ENCODE measurements at places on chromosomes 3 and 15.

GRCh38 chr15:40929660-40930429 lies 705 bp downstream of the DLL4 start:
- DNase-seq: no peak

DNA sequence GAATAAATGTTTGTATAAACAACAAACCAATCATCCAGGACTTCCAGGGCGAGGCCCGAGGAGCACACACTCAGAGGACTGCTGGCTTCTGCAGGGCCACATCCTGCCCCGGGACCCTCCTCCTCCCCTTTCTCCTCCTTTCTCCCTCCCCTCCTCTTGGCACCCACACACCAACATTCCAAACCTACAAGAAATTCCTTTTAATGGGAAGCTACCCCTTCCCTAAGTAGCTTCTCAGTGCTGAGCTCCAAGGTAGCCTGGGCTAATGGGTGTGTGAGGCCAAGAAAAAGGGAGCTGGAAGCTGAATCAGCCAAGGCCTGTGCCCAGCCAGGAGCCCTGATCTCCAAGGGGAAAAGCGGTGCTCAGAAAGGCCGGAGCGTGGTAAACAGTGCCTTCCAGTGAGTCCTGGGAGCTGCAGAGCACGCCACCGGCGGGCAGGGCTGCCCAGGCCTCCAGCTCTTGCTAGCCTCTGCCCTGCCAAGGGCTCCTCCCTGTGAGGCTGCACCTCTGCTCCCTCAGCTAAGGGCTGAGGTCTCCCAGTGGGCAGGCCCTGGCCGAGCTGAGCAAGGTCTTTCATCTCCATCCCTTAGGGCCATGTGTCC lies 3.9 kb downstream of the ITIH3 start:
- DNase-seq: no peak

GRCh38 chr3:102449341-102449740 lies 14.5 kb downstream of the ZPLD1 start:
- DNase-seq: no peak

DNA sequence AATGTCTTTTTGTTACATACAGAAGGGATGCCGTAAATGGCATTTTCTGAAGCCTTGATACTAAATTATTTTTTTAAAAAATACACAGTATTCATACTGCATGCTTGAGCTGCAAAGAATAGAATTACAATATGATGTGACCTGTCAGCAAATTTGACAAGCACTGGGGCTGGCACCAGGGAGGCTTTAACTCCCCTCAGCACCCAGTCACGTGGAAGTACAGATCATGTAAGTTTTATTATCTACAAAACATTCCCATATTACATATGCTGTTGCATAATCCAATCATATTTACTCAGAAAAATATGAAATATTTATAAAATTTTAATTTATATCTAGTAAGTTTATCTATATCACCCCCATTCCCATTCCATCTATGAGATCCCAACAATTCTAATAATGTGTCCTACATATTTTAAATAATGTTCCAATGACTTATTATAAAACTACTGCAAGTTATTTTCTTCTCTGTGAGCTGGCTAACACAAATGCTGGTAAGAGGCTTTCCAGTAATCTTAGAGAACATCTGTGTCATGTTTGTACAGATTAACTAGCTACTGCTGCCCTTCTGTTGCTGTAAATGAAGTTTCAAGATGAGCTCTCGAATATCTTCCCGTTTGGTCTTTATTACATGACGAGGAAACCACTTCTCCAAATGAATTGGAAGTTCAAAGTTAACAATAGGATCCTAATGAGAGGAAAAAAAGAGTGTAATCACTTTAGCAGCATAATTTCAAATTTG lies 5.2 kb upstream of the IMPG2 start:
- no peak for DNase-seq

- no peak for DNase-seq
These were observed 55.1 kb upstream of the ATOSA start for GRCh38 chr15:52734329-52734728.

- no peak for DNase-seq
These were observed 55.3 kb downstream of the CCK start for GRCh38 chr3:42210726-42211125.

DNA sequence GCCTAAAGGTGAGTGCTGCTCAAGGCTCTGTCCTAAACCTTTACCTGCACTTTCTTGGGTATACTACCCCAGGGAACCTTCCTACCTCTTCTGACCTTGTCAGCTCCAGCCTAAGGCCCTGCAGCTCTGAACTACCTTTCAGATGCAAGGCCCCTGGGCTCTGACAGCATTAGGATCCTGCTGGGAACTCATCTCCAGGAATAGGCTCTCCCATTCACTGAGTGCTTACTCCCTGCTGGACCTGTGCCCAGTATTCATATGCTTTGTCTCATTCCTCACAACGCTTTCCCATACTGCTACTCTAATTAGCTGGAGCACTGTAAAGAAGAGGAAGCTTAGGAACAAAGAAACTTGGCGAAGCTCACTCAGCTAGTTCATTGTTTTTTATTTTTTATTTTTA lies 53.8 kb upstream of the RAB6B start:
- no peak for DNase-seq

- DNase-seq: no peak
These were observed 164.5 kb downstream of the WNT7A start for GRCh38 chr3:13715167-13715954.

DNA sequence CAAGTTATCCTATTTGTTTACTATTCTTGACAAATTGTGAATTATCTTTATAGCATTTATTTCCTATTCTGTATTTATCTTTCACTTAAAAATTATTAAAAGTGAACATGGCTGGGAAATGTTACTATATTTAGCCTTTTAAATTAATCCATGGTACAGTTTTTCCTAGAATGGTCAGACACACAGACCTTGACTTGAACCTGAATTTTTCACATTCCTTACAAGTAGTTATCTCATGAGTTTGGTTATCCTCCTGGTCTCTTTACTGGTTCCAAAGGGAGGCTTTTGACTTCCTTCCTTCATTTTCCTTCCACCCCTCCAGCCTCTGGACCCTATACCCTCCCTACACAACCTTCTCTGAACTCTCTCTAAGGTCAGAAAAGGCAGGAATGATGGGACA lies 280.6 kb downstream of the SATB1 start:
- no peak for DNase-seq

GRCh38 chr3:152857082-152857481 lies 22.2 kb downstream of the P2RY1 start:
- DNase-seq: no peak

GRCh38 chr3:180290300-180290699 lies 253.6 kb upstream of the PEX5L start:
- DNase-seq: no peak

GRCh38 chr15:41858756-41859155 lies 20.1 kb downstream of the PLA2G4B start:
- no peak for DNase-seq

DNA sequence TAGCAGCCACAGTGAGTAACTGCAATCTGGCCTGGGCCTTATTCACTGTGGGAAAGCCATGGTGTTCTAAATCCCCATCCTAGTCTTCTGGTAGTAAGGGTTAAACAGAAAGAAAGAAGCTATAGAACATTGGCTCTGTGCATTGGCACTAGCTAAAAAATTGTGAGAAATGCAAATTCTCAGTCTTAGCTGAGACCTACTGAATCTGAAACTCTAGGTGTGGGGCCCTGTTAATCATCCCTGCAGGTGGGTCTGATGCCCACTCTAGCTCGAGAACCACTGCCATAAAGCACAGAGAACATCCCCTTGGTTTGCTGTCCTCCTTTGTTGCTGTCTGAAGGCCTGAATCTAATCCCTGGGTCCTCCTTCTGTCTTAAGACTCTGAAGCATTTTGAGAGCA lies 59.3 kb downstream of the MEIS2 start:
- no peak for DNase-seq

DNA sequence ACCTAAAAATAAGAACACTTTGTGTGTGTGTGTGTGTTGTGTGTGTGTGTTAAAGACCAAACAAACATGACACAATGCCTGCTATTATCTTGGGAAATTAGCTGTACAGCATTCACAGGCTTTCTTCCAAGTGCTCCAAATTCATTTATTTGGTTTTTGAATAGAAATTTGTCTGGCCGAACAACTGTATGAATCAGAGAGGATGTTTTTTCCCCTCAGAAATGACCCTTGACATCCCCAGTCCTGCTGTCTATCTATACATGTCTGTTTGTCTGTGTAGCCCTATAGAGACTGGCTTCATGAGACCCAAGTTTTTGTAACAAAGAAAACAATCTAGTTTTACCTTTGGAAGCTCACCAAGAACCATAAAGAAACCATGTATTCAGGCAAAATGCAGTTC lies 549.8 kb downstream of the NSUN3 start:
- no peak for DNase-seq

- no peak for DNase-seq
These were observed 85.9 kb downstream of the AQP9 start for GRCh38 chr15:58224068-58224467.

DNA sequence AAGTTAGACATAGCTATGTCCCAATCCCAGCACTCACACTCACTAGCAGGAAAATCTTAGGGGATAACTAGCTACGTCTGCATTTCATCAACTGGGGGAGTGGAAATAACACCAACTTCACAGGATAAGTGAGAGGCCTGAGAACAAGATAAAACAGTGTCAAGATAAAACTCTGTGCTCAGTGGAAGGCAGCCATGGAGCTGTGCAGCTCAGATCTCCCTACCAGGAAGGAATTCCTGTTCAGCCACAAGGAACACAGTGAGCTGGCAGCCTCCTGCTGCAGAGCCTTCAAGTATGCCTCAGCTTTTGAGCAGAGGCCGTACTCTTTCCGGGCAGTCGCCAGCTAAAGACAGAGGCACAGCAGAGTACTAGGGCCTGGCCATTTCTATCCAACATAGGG lies 115.8 kb upstream of the TOPAZ1 start:
- no peak for DNase-seq

DNA sequence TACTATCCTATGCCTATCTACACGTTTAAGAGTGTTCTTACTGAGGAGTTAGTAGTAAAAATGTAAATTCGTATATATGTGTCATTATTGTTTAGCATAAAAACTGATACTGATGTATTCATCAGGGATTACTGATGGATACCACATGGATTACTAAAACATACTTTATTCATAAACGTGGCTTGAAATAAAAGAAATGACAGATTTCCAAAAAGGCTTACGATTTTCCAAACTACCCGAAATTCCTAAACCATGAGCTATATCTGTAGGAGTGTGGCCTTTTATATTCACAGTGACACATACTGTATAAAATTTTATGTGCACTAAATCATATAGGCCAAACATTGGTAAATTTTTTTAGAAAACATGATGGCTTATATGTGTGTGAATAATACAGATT lies 6.9 kb downstream of the TSC22D2 start:
- DNase-seq: no peak

- no peak for DNase-seq
These were observed 17.7 kb upstream of the PTPN9 start for GRCh38 chr15:75596703-75597345.

DNA sequence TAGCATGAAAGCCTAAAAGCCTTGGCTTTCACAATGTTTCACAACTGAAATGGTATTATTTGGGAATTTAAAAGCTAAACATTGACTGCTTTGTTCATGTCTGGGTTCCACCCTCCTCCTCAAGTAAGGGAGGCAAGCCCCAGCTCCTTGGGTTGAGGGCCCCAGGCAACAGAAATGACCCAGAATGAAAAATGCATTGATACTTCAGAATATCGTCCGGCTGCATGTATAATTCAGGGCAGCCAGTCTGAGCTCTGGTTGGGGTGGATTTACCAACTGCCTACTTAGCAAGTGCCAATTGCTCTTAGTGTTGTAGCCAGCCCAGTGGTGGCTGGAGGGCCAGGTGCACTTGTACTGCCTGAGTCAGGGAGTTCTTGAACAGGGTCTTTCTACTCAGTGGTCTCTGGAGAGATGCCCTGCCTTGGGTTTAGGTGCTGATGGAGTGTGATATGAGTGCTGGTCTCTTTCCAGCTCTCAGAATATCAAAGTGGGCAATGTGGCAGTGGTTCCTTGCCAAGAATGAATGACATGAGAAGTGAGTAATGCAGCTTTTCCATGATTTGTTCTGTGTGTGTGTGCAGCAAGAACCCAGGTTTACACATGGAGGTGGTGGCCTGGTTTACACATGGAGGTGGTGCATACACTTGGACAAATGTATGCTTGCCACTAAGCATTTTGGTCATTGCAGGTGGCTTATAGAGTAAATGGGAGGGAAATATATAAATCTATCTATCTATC lies 40.9 kb upstream of the ADAMTSL3 start:
- DNase-seq: no peak

GRCh38 chr3:49165771-49166751 lies at the start of gene CCDC71:
TSS of gene CCDC71 (minus strand) at chr3:49166331. CDS start at chr3:49164208, 2,123 bp downstream.
- peak; percentile 35 for DNase-seq
